ENCODE measurements at places on chromosomes 11 and 22.

DNA sequence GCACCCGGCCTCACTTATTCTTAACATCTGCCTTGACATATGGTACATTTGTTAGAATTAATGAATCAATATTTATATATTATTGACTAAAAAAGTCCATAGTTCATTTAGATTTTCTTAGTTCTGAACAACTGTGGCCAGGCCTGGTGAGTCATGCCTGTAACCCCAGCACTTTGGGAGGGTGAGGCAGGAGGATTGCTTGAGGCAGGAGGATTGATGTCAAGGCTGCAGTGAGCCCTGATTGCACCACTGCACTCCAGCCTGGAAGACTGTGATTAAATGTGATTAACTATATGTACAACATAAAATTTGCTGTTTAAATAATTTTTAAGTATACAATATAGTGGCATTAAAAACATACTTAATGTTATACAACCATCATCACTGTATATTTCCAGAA lies 5.6 kb downstream of the UVRAG start:
- no peak for DNase-seq

DNA sequence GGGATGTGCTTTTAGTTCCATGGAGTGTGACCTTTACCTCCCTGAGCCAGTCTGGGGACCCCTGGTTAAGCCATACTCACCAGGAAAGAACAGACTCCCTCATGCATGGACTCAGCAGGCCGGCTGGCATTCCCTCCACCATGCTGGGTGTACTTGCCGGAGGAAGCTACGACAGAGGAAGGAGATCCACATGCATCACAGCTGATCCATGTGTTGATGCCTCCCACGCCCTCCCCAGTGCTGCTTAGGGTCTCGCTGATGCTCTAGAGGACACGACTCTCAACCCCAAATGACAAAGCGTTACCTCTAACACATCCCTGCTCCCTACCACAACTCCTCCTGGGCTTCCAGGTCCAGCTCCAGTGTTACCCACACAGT lies 39.8 kb downstream of the GAB4 start:
- DNase-seq: no peak

GRCh38 chr11:130720232-130721022 lies 195.9 kb downstream of the SNX19 start:
- no peak for DNase-seq

DNA sequence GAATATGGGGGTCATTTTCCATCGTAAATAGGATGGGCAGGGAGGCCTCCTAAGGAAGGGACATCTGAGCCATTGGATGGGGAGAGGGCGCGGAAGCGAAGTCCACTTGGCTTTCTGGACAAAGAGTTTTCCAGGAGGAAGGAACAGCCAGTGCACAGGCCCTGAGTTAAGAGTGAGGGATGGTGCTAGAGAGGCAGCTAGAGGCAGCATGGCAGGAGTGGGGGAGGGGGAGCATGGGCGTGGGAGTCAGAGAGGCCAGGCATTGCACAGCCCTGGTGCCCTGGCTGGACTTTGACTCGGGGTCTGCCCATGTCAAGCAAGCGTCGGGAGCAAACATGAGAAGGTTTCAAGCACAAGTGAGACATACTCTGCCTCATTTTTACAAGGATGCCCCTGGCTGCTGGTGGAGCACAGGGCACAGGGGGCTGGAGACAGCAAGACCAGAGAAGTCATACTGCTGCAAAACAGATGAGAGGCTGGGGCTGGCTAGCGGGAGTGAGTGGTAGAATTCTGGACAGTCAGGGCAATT lies 9.0 kb downstream of the GNAZ start:
- DNase-seq: no peak

DNA sequence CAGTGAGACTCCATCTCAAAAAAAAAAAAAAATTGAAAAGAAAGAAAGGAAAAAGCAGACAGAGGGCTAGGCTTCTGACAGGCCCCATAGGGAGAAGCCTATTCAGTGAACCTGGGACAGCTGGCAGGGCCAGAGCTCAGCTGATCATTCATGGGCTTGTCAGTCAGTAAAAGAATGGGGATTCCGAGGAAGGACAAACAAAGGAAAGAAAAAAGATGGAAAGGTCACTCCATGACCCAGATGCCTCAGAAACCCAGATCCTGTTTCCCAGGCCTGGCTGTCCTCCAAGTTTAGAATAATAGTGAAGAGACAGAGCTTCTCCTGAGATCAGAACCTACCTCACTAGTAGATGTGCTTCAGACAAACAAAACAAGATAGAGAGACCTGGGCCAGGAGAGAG lies 34.3 kb upstream of the ASPHD2 start:
- DNase-seq: no peak

- no peak for DNase-seq
These were observed 414 bp downstream of the JOSD1 start for GRCh38 chr22:38700270-38700788.

DNA sequence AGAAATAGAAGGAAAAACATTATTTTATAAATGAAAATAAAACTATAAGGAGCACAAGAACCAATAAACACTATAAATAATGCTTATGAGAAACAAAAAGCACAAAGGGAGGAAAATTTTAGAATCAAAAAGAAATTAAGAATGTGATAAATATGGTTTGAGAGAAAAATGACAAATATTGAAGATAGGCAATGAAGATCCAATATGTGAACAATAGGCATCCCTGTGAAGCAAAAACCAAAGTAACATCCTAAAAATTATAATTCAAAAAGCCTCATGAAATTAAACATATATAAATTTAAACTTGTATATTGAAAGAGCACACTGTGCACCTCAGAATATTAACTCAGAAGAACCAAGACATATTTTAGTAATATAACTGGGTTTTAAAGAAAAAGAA lies 216.2 kb downstream of the GRIK4 start:
- DNase-seq: no peak

DNA sequence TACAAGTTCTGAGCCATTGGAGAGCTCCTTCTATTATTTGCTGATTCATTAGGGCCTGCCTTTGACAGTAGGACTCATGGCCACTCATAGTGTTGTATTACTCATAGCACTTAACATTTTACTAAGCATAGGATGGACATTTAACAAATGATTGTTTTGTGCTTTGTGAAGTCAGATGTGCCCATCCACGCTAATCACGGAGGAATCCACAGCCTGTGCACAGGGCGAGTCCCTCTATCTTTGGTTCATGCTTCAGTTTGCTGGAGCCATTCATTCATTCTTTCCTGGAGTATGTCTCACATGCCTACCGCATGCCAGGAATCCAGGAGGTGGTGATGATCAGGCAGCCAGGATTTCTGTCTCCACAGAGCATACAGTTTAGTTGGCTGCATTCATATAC lies 254.1 kb downstream of the NTM start:
- DNase-seq: no peak

DNA sequence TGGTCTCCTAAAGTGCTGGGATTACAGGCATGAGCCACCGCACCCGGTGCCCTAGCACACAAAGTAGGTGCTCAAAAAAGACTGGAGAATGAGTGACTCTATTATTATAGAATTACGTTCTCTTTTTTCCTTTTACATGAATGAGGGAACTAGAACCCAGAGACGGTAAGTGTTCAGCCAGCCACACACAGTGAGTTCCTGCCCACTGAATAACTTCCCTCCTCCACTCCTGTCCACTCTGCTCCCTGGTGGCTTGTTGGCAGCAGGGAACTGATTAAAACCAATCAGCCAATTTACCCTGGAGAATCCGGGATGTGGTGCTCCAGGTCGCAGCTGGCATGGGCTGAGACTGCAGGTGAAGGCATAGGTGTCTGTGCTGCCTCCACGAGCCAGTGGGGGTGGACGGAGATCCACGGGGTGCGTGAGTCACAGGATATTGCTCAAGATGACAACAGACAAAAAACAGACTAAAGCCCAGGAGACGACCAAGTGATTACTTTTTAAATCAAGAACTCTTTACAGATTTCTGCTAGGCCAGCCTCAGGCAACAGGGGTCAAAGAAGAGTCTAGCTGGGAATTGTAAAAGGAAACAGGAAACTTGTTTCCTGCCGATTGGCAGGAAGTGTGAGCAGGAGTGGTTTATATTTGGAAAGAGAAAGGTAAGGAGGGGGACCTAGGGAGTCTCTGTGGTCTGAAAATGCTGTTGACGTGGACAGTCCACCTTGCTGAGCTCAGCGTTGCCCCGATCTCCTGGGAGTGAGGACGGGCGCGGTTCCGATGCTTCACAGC lies 95.2 kb upstream of the TP53I11 start:
- peak; percentile 18 for DNase-seq

GRCh38 chr22:49613511-49614270 lies 214.0 kb downstream of the BRD1 start:
- no peak for DNase-seq

DNA sequence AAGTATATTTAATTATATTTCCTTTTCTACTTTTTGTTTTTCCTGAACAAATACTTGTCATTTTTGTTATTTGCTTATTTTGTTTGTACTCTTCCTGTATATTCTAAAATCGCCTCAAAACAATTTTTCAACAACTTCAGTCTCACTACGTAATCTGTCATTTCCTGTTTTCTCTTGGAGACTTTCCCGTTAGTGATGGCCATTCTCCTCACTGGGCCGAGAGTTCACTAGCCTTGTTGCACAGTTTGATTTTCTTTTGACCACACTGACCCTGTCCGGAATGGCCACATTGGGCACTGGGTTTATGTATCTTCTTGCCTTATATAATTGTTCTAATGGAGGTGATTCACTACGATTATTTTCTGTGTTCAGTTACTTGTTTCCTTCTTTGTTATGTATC lies 726.1 kb downstream of the FAM181B start:
- no peak for DNase-seq

GRCh38 chr22:30371981-30372380 lies 15.2 kb downstream of the CCDC157 start:
- DNase-seq: no peak

DNA sequence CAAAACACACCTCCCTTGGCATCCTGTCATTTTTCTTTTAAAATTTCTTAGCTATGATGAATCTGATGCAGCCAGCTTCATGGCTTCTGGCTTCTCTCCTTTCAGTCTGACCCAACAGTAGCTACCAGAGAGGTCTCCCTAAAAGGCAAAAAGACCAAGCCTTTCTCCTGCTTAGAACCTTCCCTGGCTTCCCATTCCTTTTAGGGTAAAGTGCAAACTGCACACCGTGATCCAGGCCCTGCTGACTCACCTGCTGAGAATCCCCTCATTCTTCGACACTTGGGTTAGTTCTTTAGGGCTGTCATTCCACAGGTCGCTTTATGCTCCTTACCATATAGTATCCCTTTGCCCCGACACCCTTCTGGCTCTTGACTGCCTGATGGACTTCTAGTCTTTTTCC lies 362.4 kb downstream of the MIAT start:
- no peak for DNase-seq

GRCh38 chr11:33860926-33861325 lies 30.9 kb downstream of the LMO2 start:
- DNase-seq: no peak

GRCh38 chr11:47213950-47214565 lies 716 bp upstream of the DDB2 start:
- peak; percentile 87 for DNase-seq

DNA sequence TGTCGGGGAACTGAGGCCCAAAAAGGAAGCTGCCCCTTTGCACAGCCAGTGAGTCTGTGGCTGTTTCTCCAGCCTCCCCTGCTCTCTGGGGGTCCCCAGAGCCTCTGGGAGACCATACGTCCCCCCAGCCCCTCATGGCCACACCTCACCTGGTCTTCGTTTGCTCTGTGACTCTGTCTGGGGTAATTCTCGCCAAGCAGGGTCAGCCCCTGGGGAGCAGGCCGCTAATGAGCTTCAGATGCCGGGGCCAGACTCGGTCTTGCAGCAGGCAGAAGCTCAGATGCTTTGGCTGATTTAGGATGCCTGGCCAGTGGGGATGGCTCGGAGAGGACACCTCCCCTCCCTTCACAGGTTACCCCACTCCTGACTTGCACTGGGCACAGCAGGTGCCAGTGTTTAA lies 24.1 kb upstream of the WNT11 start:
- no peak for DNase-seq

DNA sequence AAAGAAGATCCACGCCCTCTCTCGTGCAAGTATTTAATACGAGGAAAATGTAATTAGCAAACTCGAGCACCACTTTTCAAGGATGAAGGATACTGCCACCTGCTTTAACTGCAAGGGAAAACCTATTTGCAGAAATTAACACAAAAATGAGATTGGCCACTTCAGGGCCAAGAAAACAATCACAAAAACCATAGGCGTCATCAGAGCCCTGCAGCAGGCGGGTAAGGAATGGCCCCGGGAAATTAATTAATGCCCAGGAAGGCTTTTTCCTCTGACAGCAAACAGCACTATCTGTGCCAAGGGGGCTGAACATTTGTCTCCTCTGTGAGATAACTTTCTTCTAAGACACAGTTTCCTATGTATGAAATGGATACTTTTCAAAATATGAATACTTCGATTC lies 255.7 kb downstream of the CTTN start:
- no peak for DNase-seq

DNA sequence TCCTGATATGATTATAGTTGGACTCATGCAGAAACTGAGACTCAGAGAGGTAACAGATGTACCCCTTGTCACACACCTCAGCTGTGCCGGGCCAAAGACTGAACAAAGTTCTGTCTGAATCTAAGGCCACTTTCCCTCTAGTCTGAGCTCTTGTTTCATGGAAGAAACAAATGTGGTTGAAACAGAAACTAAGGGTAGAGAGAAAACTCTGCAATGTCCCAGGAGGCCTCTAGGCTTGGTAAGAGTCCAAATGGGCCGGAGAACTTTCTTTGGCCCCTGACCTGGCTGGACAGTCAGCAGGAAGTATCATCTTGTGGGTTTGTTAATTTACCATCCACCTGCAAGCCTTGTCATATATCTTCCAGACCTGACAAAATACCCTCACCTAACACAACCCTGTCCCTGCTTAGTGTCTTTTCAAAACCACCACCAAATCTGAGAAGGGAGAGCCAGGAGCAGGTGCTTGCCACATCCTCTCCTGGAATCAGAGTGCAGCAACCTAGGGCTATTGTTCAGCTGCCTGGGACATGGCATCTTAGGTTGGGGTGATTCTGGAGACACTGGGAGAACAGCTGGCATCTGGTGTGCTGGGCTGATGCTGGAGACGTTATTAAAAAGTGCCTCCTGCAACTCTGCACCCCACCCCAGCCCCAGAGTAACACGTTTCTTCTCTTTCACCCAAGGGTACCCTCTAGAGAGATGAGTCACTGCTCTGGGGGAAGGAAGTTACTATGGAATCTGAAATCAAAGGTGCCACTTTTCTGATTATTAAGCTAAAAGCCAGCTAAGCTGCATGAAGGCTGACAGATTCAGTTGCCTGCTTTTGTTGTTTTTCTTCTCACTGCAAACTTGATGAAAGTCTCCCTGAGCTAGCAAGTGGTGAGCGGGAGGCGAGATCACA lies 126.3 kb upstream of the TIMP3 start:
- DNase-seq: no peak

DNA sequence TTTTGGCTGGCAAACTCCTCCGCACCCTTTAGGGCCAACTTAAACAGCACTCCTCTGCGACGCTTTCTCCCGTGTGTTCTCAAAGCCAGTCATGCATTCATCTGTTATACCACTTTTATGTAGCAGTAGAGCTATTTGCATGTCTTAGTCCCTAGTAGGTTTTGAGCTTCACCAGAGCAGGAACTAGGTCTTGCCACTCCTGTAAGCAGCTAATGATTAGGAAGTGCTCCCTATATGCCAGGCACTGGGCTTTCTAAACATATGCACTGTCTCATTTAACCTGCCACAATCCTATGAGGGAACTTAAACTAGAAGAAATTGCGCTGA lies 180.8 kb downstream of the DBX1 start:
- no peak for DNase-seq

- DNase-seq: peak; percentile 11
These were observed at the start of gene GUCD1 for GRCh38 chr22:24554313-24555164. Gene GUCD1, minus strand, starts transcription at chr22:24555138. Its CDS starts 147 bp downstream, at chr22:24554991.

- no peak for DNase-seq
These were observed 100.3 kb downstream of the GUCY1A2 start for GRCh38 chr11:106917973-106918372.

Data from CD4-positive, alpha-beta T cell treated with Interleukin-15 for 4 hours (primary cell).